Mammary epithelial cell (primary cell): ENCODE measurements at places on chromosomes 12 and 14. TPM values are rescaled to one million over a fixed set of nuclear protein-coding genes. Genes with fewer than 3 reads are reported as not detected.
A peak's percentile ranks its signal among the peaks of the same experiment; 100 is the strongest.

Gene HPD
- not detected in 2 replicates for total RNA-seq

Gene MYO1H
- total RNA-seq: not detected in 2 replicates

- DNase-seq: peak; percentile 88
Observed at GRCh38 chr12:52876372-52876771, 27.6 kb upstream of the KRT78 start.

DNA sequence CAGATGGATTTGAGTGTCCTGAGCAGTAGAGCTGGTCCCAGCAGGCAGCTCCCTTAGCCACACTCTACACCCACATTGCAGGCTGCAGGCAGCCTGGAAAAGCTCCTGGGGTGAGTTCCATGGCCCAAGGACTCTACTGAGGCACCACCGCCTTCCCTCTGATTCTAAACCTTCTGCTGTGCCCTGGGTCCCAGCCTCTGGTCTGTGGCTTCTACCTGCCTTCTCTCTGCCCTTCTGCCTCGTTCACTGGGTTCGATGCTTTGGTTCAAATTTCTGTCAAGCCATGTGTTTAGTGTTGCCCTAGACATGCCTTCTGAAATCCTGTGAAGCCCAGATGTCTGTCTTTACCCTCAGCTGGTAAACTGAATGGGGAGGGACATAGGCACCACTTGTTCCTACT, 1.5 kb upstream of the FGF6 start:
- no peak for DNase-seq

DNA sequence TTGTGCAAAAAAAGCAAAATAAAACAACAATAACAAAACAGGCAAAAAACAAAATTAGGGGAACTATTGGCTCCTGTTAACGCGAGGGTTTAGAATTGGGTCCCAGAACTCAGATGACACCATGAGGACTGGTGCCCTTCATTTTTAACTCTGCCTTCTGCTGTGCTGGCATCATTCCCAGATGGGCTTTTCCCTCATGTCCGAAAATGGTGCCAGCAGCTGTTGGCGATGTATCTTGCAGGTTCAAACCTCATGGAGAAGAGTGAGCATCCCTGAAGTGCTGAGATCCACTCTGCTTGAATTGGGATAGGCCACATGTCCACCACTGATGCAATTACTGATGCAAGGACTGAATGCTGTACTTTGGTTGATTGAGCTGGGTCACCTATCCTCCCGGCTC, 61.1 kb downstream of the MYRFL start:
- DNase-seq: no peak
